ENCODE measurements at places on chromosomes 6 and 20.

DNA sequence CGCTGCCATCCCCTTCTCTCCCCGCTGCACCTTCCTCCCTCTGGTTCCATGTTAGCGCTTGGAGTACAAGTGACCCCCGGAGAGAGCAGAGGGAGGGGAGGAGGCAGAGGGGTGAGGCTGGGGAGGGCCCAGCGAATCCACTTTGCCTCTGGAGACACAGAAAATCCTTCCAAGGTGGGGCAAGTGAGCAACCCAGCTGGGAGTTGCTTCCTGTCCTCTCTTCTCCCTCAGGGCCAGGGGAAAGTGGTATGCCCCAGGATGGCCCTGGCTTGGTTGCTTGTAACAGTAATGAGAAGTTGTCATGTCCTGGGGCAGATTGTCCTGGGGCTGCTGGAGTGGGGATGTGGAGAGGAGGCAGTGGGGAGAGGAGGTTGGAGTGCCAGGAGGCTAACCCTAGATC lies 691 bp upstream of the ANGPT4 start:
- DNase-seq = no peak

DNA sequence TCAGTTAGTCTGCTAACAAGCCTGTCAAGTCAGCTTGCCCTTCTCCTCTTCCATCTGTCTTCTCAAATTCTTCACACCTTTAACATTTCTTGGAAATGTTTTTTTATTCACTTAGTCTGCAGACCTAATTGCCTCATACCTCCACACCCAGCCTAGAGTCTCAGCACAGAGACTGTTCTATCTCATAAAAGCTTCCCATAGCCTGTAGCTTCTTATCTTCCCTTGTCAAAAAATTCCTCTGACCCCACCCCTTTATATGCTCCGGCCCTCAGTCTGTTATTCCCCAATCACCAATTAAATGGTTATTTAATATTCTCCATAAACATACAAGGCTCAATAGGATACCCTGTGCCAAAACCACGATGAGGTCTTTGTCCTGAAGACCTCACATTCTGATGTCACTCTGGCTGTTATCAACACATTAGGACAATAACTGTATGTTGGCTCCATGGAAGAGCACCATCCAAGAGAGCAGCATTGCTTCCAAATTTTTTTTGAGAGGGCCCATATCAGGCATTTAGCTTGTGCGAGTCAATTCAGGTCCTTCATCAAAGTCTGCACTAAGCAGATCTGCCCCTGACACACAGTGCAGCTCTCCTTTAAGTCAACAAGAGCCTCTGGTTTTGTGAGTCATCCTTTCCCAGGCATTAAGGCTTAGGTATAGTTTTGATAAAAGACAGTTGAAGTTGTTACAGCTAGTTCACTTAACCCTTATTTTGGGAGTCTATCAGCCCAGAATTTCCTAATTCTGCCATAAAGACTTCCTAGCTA lies 83.2 kb upstream of the TBX18 start:
- DNase-seq = no peak

DNA sequence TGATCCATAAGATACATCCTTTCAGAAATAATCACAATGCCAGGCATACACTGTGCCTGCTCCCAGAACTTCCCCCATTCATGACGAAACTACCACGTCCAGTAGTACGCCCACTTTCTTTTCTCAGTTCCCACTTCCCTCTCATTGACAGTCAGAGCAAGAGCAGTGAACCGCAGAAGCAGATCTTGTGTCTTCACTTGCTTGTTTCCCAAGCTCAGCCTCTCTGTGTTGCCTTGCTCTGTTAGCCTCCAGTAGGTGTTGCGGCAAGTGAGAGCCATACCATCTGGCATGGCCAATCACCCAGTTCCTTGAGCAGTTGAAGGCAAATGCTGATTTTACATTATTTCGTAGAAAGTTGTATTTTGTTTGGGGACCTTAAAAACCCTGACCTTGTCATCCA lies 11.7 kb downstream of the UST start:
- no peak for DNase-seq

- DNase-seq = no peak
Observed at GRCh38 chr6:146297815-146298214, 245.8 kb upstream of the RAB32 start.

GRCh38 chr6:3707024-3707423 lies 44.5 kb downstream of the PXDC1 start:
- DNase-seq = no peak

GRCh38 chr6:131784561-131784960 lies 23.3 kb upstream of the ENPP1 start:
- no peak for DNase-seq
